ENCODE measurements at places on chromosomes 5 and 9. TPM values are rescaled to one million over a fixed set of nuclear protein-coding genes. Genes with fewer than 3 reads are reported as not detected.

Gene NR4A3
- total RNA-seq, result 1.1 TPM

DNA sequence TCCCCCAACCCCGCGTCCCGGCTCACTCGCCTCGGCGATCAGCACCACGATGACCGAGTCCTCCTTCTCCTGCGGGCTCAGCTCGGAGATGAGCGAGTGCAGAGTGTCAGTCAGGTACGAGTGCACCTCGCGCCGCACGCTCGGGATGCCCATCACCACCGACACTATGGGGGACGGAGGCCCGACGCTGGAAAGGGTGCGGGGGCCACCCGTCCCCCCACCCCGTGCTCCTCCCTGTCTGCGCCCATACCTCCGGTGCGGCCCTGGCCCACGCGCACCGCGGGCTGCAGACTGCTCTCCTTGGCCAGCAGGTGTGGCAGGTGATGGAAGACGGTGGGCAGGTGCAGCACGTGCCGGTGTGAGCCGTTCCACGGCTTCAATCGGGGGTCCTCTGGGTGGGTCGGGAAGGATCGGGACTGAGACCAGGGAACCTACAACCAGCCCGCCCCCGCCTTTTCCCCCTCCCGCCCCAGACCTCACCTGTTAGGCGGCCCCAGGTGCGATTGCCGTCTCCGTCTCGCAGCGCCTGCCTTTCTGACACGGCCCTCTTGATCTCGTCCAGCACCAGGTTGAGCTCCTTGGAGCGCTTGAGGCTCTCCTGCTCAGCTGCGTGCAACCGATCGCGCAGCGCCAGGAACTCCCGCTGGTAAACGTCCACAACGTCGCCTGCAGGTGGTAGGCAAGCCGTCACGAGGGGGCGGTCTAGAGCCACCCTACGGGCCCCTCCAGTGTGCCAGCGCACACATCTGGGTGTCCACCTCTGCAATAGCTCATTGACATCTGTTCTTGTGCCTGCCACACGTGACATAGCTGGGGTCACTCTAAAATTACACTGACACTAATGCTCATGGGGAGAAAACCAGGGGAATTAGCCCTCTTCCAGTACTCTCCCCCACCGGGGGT, 5.1 kb downstream of the MGAT4B start:
- peak; percentile 47 for DNase-seq

DNA sequence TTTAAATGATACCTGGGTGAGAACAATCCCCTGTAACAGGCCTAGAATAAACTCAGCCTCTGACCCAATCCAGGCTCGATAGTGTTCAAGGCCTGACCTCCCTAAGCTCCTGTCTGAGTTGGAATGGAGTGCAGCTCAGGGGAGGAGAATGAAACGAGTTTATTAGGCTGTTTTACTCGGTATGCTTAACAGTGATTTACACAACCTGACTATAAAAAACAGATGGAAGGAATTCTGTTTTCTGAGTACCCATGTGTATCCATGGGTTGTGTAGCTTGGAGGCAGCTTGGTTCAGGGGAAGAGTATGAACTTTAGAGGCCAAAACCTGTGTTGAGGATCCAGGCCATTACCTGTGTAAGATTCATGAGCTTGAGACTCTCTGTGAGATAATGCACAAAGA, 67.8 kb downstream of the PCSK5 start:
- no peak for DNase-seq

Gene SLC6A19
- not detected for total RNA-seq

DNA sequence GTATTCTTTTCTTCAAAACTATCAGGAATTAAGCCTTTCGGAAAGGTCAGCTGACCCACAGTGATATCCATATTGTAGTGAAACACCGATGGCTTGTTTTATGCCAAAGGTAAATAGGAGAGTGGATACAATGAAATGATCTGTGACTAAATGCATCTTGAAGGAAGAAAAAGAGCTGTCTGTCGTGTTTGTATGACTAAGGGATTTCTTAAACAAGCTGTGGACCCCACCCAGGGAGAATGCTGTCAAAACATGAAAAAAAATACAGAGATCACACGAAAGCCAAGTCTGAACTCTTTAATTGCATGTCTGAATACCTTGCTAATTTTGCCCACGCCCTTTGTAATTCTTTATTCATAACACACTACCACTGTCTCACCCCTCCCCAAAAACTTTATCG, 286.4 kb upstream of the WWC1 start:
- DNase-seq, result no peak

DNA sequence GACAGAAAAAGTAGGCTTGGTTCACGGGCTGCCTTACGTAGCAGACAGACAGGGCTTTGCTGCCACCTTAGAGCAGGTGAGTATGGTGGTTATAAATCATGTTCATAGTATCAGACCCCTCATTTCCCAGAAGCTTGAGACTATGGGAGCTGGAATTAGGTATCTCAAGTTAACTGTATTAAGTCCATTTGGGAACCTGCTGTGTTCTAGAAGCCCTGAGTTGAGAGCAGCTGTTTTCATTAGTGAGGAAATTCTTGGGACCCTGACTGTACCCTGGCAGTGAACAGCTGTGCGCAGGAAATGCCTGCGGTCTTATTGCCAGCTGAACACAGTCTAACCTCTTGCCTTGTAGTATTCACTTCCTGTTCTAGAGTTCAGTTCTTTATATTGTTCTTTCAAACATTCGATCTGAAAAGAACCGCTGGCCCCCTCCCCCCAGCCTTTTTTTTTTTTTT, 29.8 kb downstream of the UGCG start:
- no peak for DNase-seq

GRCh38 chr9:120750421-120750820, 36.2 kb upstream of the MEGF9 start:
- DNase-seq, result no peak

DNA sequence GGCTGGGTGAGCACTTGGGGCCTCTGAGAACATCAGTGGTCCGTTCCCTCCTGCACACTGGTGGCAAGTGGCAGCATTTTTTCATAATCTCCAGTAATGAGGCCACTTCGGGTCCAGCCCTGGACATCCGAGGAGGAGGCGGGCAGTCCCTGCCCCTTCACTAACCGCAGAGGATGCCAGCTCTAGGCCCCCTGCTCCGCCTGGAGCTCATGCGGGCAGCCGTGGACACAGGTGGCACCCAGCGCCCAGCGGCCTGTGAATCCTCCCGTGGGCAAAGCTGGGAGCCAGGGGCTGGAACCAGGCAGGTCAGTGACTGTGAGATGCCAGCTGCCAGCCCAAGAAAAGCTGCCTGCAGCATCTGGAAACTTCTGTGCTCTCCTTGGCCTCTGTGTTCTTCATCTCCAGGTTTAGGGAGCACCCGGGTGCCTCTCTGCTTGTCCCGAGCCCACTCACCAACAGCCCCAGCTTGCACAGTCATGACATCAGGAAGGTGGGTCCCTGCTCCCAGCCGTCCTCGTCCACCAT, 92.4 kb downstream of the KCNT1 start:
- no peak for DNase-seq

DNA sequence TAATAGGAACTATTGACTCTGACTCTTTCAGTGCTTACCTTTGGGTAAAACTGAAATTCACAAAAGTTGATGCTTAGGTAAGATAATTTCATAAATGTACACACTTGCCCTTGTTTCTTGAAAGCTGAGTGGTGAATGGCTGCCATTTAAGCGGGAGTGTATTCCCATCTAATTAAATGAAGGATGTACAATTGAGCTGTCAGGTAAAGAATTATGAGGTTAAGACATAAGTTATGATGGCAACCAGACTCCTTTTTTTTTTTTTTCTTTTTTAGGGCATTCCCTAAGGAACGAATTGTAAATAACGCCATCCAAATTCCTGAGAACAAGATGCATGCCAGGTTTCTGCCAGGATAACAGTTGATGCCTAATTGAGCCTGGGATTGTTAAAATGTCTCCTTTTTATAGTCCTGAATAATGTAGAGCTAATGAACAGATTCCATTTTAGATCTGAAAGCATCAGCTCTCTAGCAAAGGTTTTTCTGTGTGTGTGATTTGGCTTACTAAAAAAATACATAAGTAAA, 199.7 kb downstream of the ISL1 start:
- DNase-seq, result no peak

Gene RLN2
- total RNA-seq, result not detected

Gene PCDHB5
- total RNA-seq, result 0.45 TPM

All from fibroblast of the aortic adventitia (primary cell).